ENCODE measurements at places on chromosomes 2 and 18.

GRCh38 chr2:219104107-219105035, 43.6 kb upstream of the IHH start:
- DNase-seq, result peak; percentile 29

- DNase-seq, result no peak
Measured at GRCh38 chr2:109081374-109081773, 47.6 kb upstream of the SH3RF3 start.

- DNase-seq, result no peak
Measured at GRCh38 chr2:171430516-171431410, 3.0 kb downstream of the METTL8 start.

DNA sequence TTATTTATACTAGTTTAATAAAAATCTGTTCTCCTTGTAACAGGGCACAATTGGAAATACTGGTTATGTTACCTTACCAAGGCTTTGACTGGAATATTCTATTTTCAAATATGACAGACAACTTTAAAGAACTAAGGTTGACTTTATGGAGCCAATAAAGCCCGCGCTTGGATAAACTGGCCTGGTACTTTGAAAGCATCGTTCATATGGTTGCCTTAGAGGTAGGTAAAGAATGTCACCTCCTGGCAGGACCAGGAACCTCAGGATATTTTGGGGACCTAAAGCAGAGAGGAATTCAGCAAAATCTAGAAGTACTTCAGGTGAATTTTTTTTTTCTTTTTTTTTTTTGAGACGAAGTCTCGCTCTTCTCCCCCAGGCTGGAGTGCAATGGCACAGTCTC, 71.2 kb upstream of the CREB1 start:
- DNase-seq, result no peak

DNA sequence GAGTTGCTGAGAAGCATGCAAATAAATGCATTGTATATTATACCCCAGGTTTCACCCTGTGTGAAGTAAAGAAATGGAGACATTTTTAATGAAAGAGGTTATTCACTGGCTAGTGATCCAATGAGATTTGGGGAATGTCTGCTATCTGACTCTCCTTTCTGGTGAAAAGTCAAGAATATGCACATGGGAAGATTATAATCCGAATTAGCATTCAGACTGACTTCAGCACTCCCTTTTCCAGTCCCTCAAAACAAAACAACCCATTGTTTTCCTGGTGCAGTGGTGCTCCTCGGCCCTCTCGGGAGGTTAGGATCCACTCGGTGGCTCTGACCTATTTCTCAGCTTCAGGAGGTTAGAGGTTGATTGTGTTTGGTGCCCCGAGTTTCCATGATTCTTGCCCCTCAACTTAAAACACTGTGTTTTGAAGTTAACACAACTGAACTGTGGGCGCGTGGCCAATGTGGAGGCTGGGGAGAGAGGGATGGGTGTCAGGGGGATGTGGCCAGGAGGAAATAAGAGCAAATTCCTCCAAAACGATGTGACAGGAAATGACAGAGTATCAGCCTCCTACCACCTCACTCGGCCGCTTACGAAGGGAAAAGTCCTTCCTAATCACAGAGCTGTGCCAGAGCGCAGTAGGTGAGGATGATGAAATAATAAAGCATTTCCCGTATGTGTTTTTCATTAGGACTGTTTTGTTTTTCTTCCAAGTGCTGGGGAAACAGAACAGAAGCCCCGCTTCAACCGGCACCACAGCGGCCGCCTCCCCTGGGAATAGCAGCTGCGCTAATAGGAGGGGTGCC, 440.1 kb downstream of the MTX2 start:
- no peak for DNase-seq

DNA sequence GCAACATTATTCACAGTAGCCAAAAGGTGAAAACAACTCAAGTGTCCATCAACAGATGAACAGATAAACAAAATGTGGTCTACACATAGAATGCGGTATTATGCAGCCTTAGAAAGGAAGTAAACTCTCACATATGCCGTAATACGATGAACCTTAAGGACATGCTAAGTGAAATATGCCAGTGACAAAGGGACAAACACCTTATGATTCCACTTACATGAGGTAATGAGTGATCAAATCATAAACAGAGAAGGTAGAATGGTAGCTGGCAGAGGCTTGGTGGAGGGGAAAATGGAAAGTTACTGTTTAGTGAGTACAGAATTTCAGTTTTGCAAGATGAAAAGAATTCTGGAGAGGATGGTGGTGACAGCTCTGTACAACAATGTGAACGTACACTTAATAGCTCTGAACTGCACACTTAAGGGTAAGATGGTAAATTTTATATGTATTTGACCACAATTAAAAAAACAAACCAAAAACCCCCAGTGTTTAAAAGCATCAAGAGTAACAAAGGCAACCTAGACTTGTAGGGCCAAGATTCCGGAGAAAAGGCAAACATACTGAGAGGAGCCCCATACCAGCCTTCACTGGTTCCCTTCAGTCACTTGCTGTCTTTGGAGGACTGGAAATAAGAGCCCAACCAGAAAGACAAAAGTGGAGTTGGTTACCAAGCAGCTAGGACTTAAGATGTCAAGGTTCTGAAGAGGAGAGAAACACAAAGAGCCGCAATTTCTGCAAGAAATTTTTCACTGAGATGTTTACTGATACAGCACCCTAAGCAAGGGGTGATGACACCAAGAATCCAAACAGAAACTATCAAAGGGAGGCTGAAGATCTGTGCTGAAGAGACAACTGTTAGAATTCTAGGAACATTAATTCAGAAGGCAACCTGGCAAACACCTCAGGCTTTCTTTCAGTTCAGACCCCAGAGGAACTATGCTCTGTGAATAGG, 61.3 kb downstream of the CUL3 start:
- no peak for DNase-seq

DNA sequence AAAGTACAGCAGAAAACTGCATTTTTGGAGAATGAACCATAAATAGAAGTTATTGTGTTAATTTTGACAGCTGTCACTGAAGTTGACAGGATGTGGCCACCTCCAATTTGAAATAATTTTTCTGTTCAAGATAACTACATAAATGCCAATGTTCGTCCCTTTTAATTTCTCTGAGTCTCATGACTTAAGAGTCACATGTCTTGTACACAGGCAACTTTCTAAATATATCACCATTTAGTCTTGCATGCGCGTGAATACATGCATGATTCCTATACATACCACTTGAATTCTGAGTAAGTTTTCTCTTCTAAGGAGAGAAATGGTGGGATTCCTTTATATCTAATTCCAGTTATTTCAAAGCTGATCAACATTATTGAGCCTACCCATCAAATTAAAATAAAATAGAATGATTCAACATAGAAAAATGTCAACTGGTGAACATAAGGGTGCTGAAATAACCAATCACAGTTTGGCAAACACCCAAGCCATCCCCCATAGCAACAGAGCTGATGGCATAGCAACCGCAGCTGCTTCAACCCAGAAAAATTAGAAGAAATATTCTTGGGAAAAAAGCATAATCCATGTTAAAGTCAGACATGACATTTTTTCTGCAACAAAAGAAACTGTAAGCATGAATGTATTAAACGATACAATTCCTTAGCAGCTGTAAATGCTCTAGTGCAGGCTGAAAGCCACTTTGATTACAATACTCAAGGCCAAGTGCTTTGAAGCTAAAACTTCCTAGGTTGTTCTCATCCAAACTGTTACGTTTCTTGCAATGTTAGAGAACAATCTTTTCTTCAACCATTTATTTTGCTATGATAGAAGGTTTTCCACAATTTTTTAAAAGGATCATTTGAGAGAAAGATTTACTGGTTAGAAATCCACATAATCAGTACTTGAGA, 282.7 kb downstream of the DLGAP1 start:
- DNase-seq, result no peak

- DNase-seq, result no peak
Measured at GRCh38 chr18:43422518-43422917, 145.2 kb upstream of the SYT4 start.

- DNase-seq, result peak; percentile 54
Measured at GRCh38 chr18:5414546-5414945, 119.0 kb upstream of the ZBTB14 start.

DNA sequence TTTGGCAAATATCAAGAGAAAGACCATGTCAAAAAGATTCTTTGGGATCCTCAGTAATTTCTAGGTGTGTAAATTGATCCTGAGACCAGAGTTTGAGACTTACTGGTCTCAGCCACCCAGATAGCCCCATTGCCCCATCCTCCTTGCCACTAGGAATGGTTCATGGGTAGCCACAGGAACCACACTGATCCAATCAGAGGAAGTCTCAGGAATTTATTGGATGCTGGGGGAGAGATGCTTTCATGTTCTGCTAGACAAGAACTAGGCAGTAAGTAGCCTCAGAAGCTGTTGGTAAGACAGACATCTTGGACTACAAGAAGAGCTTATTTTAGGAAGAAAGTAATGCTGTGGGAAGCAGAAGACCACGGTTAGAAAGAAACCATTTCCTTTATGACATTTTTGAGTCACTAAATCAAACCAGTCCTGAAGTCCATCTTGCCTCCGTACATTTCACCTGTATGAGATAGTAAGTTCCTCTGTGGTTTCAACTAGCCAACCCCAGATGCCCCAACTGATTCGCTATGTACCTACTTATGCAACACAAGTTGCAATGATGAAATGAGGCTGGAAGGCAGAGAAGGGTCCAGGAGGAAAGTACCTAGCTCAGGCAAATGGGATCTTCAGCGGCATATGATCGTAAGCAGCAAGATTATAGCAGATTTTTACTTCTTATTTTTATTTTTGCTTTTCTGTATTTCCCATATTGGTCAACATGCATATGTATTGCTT, 3.6 kb upstream of the ST3GAL5 start:
- no peak for DNase-seq

- DNase-seq, result no peak
Measured at GRCh38 chr2:175418224-175418835, 236.8 kb upstream of the ATP5MC3 start.

GRCh38 chr2:98470851-98471255, 26.2 kb downstream of the INPP4A start:
- no peak for DNase-seq

- no peak for DNase-seq
Measured at GRCh38 chr2:7043690-7044089, 126.5 kb downstream of the RNF144A start.

DNA sequence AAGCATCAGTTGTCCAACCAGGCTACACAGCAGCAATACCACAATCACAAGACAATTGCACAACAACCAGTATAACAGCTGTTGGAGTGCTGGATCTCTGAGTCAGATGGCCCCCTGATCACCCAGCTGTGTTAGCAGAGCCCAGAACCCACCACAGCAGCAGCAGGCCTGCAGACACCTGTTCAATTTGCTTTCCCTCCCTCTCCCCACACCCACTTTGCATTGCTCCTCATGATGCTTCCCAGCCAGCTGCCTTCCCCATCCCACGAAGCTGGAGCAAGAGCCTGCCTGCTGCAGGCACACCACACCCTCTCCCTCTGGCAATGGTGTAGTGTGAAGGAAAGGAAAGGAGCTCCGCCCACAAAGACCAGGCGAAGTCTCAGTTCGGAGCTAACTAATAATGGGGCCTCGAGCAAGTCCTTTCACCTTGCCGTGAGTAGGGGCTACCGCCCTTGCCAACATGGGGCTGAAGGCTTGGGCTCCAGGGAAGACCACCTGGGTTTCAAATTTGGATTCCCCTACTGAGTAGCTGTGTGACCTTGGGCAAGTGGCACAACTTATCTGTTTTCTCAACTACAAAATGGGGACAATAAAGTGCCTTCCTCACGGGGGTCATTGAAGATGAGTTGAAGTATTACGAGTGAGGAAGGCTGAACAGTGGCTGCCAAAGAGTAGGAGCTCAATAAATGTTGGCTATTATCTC, 19.4 kb upstream of the ZBTB7C start:
- DNase-seq, result no peak

DNA sequence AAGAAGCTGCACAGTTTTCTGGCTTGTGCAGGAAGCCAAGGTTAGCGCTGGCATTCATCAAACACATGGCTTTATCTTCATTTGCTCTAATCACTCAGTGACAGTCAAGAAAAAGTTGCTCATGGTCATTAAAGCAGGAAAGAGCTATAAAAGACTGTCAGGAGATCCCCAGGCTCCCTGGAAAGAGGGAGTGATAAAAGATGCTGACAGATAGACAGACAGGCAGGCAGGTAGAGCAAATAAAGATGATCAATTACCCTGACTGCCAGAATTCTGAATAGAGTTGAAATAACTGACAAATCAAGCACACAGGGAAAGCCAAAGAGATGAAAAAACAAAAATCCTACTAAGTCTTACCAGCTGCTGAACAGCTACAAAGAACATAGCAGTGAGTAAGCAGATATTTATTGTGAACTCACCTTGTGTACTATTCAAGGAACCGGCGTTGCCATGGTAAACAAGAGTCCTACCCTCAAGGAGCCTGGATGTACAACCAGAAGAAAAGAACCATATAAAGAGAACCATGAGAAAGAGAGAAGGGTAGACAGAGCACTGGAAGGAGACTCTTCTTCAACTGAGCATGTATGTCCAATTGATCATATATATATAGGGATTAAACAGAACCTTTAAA, 68.0 kb downstream of the RNF152 start:
- DNase-seq, result no peak

DNA sequence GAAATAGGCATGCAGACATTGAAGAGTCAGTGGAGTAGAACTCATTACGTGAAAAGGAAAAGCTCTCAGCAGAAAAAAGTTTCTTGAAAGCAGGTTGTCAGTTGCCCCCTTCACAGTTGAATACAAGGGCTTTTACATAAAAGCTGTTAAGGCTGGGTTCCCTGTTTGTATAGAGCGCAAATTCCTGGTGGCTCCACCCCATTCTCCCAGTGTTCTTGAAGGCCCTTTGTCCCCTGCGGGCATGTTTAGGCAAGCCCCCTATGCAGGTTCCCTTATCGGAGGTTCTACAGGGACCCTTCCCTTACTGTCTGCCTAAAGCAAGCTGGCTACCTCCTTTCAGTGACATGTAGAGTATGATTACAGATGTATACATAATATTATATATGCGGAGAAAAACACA, 497.2 kb upstream of the SYT4 start:
- DNase-seq, result peak; percentile 42

DNA sequence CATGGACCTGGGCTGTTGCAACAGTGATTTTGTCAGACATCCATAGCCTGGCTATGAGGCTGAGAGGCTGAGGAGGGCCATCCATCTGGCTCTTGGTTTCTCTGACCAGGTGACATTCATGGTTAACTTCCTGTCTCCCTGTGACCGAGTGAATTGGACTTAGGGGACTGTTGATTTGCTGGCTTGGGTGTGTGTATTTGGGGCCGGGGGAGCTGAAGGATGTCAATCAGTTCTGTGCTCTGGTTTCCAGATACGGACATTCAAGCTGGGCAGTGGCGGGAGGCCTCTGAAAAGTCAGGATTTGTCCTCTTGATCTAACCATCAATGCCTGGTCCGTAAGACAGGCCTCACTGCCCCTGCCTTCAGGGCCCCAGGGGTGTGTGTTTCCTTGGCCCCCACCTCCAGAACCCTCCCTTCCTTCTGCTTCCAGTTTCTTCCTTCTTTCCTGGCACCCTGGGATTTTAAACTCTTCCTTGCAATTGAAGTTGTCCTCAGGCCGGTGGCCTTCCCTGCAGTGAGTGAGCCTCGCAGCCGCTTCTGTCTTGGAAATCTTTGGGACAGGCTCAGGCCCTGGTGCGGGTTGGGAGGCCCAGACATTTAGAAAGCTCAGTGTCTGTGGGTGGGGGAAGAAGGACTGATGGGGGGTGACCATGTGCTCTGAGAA, 54.7 kb upstream of the HAAO start:
- no peak for DNase-seq

GRCh38 chr2:227115761-227116160, 48.2 kb downstream of the COL4A4 start:
- no peak for DNase-seq

- DNase-seq, result no peak
Measured at GRCh38 chr2:42744545-42745082, 19.3 kb downstream of the OXER1 start.
